Stimulated activated CD4-positive, alpha-beta T cell treated with anti-CD3 and anti-CD28 coated beads, Interleukin-15, amount 100 ng/mL, for 1 hour (primary cell): ENCODE measurements at places on chromosomes 13 and 19.

DNA sequence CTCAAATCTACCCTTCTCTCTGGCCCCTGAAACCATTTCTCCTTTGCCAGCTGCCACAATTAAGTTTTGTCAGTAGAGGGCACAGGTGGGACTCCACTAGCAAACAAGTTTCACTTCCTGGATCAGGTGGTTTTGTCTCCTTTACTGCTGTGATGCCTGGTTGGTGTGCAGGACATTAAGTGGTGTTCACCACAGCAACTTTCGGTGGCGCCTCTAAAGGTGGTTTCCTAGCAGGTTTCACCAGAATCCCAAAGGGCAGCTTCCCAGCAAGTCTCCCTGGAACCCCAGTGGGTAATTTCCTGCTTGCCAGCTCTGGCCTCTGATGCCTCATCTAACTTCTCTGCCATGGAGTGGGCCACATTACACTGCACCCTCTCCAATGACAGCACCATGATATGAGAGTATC, 16.6 kb downstream of the MED4 start:
- DNase-seq, result no peak

DNA sequence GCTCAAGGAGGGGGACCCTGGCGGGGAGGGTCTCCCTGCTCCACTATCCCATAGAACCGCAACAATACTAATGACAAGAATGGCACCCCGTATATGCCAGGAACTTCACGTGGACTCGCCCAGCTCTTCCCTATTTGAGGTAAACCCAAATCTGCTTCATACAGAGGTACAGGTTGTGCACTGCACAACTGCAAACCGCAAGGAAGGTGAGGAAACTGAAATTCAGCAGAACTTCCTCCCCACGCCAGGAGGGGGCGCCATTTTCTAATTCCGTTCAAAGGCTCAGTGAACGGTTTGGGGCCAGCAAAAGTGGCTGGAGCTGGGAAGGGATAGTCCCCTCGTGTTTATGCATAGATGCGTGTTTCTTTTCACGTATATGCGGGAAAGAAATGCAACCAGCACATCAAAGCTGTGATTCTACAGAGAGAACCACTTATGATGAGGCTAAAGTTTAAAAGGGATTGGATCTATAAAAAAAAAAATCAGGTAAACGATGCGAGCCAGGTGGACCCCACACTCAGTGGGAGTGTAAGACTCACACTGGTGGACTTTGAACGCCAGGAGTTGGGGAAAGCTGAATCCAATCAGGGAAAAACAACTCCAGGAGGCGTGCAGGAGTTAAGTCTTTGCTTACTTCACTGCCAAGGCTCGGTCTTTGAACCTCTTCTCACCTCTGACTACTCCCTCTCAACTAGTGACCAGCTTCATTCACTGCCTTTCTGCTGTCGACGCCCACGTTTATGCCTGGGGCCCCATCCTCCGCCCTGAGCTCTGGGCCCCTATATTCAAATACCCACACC, 20.3 kb downstream of the C19orf81 start:
- peak; percentile 29 for DNase-seq

DNA sequence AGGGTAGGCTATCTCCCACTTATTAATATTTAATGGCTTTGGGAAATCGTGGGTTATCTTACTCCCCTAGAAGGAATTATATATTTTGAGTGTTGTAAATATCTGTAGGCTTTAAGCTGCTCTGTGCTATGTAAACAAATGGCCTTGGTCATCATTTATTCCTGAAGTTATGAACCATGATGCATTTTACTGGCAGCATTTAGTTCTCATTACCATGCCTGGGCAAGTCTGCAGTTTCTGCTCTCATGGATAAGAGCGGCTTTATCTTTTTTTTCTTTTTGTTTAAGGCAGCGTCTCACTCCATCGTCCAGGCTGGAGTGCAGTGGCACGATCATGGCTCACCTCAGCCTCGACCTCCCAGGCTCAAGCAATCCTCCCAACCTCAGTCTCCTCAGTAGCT, 156.1 kb downstream of the IRS2 start:
- no peak for DNase-seq

GRCh38 chr19:17105556-17105955, 30.0 kb downstream of the MYO9B start:
- DNase-seq, result no peak

GRCh38 chr13:60990032-60990733, 425.5 kb downstream of the PCDH20 start:
- no peak for DNase-seq

GRCh38 chr13:72760189-72760588, 21.5 kb downstream of the DIS3 start:
- DNase-seq, result no peak

DNA sequence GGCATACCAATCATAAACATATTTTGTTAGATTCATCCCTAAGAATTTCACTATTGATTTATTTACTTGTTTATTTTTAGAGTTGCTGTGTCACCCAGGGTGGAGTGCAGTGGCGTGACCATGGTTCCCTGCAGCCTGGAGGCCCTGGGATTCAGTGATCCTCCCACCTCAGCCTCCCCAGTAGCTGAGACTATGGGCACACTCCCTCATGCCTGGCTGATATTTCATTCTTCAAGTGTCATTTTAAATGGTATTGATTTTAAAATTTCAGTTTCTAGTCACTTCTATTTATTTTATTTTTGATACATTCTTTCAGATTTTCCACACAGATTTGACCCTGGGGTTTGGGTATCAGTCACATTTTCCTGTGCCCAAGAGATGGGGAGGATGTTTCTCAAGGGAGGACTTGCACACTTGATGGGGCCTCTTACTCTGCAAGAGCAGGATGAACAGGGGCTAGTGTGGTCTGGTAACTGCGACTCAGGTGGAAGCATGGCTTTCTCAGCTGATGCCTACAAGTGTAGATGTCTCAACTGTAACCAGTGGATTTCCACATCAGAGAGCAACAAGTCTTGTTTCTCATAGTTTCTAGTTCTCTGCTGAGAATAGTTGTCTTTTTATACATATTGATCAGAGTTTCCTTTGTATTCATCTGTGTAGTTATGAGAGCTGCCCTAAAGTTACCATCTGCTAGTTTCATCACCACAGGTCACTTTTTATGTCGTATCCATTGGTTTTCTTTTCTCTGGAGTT, 40.2 kb downstream of the CCNE1 start:
- DNase-seq, result no peak

GRCh38 chr19:4232614-4233281, 3.4 kb downstream of the EBI3 start:
- DNase-seq, result no peak

DNA sequence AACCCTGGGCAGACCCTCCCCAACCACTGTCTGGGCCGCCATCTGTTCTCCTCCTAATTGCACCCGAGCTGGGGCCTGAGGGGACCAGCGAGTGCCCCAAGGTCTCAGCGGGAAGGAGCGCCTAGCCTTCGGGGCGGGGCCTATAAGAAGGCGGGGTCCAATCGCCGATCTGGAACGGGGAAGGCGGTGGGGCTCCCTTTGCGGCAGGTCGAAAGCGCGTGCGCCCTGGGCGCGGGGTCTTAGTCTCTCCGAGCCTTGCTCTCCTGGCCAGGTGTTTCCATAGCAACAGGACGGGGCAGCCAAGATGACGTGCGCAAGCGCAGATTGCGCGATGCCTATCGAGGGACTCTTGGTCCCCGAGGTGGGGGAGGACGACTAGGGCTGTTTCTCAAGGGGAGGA, 2.8 kb downstream of the MAST1 start:
- DNase-seq, result no peak

DNA sequence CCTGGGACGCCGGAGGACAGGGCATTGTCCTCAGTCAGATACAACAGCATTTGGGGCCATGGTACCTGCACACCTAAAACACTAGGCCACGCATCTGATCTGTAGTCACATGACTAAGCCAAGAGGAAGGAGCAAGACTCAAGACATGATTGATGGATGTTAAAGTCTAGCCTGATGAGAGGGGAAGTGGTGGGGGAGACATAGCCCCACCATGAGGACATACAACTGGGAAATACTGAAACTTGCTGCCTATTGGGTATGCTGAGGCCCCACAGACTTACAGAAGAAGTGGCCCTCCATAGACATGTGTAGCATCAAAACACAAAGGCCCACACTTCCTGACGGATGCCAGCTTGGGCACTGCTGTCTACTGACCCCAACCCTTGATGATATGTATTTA, 1.4 kb upstream of the ICAM4 start:
- no peak for DNase-seq

GRCh38 chr13:80870186-80870585, 529.3 kb upstream of the SPRY2 start:
- DNase-seq, result no peak

- DNase-seq, result no peak
These were observed 5.2 kb downstream of the TRAPPC5 start for GRCh38 chr19:7685546-7686445.

- DNase-seq, result no peak
These were observed 166.2 kb downstream of the ZIC5 start for GRCh38 chr13:99805361-99805760.

DNA sequence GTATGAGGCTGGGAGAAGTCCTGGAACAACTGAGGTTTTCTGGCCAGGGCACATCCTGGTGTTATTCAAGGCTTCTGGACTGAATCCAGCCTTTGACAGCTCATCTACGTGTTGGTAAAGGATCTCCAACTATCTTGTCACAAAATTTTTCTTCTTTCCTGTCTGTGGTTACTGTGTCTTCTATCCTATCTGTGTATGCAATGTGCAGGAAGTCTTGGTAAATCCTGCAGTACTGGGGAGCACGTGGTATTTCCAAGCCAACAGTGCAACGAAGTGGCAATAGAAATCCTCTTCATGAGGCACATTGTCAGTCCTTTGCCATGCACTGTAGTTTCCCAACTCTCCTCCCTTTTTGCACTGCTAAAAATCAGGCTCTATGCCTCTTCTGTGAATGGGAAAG, 86.7 kb downstream of the ZNF100 start:
- DNase-seq, result no peak

DNA sequence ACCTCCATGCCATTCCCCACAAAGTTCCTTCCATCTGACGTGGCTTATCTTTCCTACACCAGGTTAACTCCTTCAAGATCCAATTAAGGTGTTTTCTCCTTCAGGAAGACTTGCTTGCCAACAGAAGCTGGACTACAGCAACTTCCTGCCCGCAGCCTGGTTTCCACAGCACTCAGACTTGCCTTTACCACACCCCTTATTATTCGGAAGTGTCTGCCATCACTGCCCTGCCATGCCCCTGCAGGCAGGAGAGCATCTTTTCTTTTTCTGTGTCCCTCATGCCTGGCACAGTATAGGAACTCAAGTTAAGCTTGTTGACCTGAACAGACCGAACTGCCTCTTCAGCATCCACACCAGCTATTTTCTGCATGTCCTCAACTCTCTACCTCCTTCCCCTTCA, 168.0 kb downstream of the FOXO1 start:
- DNase-seq, result no peak

DNA sequence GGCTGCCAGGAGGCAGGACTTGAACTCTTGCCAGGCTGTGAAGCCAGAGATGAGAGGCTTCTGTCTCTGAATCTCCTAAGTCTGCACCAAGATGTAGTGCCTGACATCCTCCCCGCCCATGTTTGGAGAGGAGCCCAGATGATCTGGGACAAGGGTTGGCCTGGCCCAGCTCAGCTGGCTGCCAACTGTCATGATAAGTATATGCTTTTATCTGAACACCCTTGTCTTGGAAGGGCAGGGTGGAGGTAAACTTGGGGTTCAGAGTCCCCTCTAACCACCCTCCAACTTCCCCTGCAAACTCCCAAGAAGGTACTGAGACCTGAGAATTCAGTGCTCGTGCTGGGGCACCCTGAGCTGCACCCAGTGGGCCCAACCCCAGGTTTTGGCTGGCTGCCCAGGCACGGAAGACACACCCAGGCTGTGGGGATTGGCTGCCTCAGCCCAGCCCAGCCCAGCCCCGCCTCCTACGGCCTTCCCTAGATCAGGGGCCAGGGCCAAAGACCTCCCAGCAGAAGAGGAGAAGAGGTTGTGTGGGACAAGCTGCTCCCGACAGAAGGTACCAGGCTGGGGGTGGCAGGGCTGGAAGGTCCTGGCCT, at the start of gene CYP4F12:
TSS of gene CYP4F12 (plus strand) at position 508 of the 596 bp plus-strand sequence. CDS start 443 bp downstream, outside the sequence.
- no peak for DNase-seq

- no peak for DNase-seq
These were observed 71.0 kb downstream of the RAP2A start for GRCh38 chr13:97505017-97505416.

DNA sequence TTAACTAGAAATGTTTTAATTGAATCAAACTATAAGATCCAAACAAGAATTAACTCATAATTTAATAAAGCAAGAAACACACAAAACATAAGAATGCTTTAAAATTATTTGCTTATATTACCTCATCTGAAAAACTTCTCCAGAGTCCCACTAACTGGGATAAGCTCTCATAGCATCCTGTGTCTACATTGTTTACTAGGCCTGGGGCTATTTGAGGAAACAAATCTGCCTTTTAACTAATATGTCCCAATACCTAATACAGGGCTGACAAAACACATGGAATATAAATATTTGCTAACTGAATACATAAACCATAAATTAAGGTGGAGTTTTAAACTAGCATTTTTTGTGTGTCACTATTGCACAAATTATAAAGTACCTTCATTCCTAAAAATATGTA, 1399.8 kb upstream of the SLC10A2 start:
- DNase-seq, result no peak

- no peak for DNase-seq
These were observed 20.8 kb upstream of the ZNF835 start for GRCh38 chr19:56692206-56692895.

DNA sequence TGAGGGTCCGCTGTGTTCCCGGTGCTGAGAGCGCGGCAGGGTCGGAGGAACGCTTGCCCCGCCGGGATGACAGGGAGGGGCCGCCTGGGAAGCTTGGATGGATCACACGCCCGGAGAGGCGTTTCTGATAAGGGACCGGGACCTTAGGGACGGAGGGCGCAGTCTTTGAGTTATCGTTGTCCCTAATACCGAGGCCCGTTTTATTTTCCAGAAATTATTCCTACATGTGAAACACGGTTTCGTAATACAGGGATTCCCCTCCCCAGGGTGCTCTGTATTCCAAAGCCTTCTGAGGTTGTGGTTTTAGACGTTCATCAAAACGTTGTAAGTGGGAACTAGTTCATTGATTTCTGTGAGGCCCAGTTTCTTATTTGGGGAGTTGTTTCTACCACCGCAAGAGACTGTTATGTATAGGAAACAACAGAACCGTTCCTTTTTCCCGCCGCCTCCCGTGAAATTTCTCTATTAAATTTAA, 752 bp downstream of the PDCD5 start:
- no peak for DNase-seq

DNA sequence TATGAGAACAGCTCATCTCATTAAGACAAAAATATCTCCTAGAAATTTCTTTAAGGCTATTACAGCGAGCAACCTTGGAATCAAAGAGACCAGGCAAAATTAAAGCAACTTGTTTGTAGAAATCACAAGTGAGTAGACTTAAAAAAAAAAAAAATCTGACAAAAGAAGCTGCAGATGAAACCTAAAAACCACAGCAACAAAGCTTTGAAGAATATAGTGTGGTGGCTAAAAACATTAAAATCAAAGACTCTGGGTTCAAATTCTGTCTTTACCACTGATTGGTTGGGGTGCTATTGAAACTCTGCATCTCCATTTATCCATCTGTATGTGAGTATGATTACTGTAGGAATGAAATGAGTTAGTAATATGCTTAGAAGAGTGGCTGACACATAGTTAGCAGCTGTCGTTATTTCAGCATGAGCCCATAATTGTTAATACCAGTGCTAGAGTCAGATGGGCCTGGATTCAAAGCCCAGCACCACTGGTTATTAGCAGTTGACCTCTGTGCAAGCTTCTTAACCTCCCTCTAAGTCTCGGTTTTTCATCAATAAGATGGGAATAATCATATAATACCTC, 157.6 kb downstream of the FOXO1 start:
- no peak for DNase-seq

GRCh38 chr13:31110617-31111016, 51.1 kb downstream of the HSPH1 start:
- no peak for DNase-seq

- DNase-seq, result no peak
These were observed 20.0 kb upstream of the ZDHHC20 start for GRCh38 chr13:21478881-21479808.
